Retina (tissue), 1 donor: ENCODE measurements at places on chromosomes 7 and 10.

GRCh38 chr10:69512901-69513300 lies 60.3 kb downstream of the NEUROG3 start:
- no peak for DNase-seq

GRCh38 chr7:94043299-94043698 lies 39.1 kb upstream of the BET1 start:
- DNase-seq = no peak

GRCh38 chr7:90111-91063 lies 102.0 kb upstream of the FAM20C start:
- no peak for DNase-seq

DNA sequence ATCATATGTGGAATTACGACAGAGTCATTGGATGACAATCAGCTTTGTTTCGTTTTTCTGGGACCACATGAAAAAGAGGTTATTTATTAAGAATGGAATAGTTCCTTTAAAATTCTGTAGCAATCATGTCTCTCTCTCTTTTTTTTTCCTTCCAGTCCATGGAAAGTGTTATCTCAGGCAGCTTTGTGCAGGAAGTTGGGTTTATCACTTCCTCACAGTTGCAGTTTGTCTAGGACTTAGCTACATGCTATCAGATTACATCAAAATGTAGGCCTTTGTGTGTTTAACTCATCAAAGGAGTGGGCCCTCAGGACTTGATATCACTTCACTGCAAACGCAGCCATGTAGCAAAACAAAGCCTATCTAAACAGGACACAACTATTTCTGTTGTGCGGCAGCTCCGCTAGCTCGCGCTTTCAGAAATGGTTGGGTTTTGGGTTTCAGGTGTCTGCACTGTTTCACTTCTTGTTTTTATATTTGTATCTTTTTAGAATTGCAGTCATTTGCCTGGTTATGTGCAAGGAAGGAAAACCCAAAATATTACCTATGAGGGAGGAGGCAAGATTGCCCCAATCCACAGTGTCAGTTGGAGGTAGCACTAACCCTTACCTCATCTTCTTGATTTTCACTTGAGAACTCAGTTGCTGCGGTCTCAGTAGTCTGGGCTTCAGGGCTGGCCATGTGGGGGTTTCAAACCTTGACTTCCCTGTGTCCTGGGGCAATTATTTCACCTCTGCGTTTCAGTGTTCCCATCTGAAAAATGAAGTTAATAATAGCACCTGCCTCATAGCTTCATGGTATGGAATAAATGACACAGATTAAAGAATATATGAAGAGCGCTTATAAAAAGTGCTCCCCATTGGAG lies 66.7 kb downstream of the HHEX start:
- no peak for DNase-seq

DNA sequence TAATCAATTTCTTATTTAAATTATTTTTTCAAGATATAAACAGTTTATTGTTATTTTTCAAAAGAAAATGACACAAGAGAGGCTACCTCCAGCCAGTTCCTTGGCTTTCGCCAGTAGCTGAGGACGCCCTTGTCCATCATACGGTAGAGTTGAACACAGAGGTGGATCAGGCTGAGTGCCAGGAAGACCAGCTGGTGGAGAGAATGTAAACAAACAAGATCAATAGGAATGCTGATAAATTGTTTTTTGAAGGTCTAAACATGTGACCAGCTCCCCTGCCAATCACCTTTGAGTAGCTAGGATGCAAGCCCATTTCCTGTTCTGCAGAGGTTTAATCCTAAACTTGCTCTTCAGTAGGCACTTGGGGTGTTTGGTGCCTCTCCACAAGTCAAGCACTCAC lies 138.9 kb downstream of the PKD1L1 start:
- no peak for DNase-seq

GRCh38 chr10:117942226-117942625 lies 104.5 kb downstream of the RAB11FIP2 start:
- no peak for DNase-seq

- DNase-seq = no peak
These were observed 225.2 kb downstream of the ZWINT start for GRCh38 chr10:56135828-56136227.

GRCh38 chr10:119104654-119105015 lies 722 bp downstream of the DENND10 start:
- DNase-seq = peak; percentile 63

GRCh38 chr7:104106108-104106905 lies 101.5 kb downstream of the ORC5 start:
- no peak for DNase-seq

DNA sequence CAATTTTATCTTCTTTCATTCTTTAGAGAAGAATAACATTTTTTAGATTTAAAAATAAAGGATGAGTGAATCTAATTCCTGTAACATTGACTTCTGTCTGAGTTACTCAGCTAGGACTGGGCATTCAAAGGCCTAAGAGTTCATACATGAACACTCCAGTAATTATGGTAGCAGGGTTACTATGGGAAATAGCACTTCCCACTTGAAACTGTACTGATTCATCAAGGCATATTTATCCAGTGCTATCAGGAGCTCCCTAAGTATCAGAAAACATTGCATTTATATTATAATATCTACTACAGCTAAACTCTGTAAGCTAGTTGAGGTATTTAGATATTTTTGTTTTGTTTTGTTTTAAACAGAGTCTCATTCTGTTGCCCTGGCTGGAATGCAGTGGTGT lies 41.8 kb downstream of the NDUFB2 start:
- DNase-seq = no peak

DNA sequence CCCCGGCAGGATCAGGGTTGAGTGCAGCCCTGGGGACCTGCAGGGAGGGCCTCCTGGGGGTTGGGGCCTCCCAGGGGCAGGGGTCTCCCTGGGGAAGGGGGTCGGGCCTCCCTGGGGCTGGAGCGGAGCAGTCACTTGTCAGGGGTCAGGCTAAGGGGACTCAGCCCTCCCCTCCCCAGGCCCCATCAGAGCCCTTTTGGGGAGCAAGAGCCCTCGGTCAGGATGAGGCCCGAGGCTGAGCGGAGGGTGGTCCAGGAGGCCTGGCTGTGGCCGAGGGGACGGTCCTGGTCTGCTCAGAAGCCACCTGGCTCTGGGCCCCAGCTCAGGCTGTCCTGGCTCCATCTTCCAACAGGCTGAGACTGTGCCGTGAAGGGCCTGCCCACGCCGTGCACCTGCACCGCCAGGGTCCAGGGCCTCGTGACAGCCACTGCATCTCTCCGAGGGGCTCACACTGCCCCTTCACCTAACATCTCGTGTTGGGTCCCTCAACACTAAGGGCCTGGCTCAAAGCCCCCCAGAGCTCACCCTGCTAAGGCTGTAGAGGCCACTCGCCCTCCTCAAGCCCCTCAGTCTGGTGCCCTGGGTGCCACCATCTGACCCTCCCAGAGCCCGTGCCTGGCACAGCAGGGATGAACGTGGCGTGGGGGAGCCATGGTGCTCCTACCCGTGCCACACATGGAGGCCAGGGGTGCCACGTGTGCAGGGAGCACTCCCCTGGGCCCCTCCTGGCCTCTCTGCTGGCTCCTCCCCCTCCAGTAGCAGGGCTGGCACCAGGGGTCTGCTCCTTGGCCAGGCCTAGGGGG lies 12.9 kb downstream of the BHLHA15 start:
- DNase-seq = no peak

- DNase-seq = no peak
These were observed 452.3 kb upstream of the GALNT17 start for GRCh38 chr7:70679661-70680060.

GRCh38 chr7:106818736-106819135 lies 46.3 kb upstream of the PIK3CG start:
- DNase-seq = no peak

DNA sequence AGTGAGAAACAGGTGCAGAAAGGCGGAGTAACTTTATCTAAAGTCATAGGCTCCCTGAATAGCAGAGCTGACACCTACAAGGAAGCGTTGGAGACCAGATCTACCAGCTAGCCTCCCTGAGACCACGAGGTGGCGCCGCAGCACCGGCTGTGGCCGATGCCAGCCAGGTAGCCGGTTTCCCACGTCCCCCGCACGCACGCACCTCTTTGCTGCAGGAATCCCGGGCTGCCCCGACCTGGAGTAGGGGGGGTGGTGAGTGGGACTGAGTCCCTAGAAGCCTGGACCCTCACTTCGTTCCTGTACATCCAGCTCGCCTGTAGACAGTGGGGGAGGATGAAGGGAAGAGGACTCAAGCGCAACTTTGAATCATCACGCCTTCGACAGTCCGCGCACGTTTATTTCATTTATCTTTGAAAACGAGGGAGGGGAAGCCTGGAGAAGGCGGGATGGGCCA lies 3.7 kb downstream of the ELOVL3 start:
- DNase-seq = peak; percentile 89
